ENCODE measurements at places on chromosomes 5 and 9.

- DNase-seq: no peak
Observed at GRCh38 chr5:85512896-85513295, 1104.8 kb upstream of the COX7C start.

DNA sequence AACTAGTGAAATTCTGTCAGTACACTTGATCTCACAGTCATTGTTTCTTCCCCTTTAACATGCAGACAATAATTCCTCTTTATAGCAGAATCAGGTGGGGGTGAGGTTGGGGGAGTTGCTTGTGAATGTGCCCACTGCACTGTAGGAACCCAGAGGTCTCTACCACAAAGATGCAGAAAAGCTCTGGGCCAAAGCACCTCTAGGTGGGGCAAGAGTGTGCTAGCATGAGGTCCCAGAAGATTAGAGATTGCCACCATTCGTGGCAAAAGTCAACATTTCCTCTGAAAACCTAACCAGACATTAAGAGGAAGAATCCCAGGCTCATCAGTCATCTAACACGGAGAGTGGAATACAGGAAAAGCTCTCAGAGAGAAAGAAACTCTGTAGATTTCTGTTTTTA is 74.5 kb downstream of the PTCD2 start:
- DNase-seq: no peak

DNA sequence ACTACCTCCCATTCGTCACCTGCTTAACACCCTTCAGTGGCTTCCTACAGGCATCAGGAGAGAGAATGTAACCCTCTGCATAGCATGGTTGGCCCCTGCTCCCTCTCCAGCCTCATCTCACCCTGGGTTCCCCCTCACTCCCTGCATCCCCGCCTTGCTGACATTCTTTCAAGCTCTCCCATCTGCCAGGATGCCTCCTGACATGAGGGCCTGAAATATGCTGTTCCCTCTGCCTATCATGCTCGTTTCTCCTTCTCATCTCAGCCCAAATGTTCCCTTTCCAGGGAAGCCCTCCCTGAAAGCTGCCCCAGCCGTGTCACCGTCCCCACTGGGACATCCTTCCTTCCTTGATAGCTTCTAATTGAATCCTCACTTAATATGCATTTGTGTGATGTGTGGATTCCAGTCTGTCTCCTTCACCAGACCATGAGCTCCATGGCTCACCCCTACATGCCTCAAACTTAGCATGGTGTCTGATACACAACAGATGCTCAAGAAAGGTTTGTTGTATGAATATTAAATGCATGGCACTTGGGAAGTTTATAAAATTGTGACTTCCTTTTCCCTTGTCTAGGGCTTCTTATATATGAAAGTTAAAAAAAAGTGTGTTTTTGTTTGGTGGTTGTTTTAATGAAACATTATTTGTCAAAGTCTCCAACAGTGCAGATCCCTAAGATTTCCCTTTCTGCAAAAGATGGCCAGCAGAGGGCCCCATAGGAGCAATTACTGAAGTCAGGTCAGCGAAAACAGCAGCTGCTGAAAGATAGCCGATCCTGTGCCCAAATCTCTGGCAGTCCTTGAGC is 7.3 kb upstream of the C5orf58 start:
- DNase-seq: peak; percentile 62

GRCh38 chr5:66796305-66797292 is 200.4 kb downstream of the MAST4 start:
- no peak for DNase-seq

- no peak for DNase-seq
Observed at GRCh38 chr5:133606835-133607234, 5.5 kb downstream of the FSTL4 start.

GRCh38 chr9:135225619-135226228 is 138.3 kb downstream of the OLFM1 start:
- no peak for DNase-seq
